IMR-90 (cell line): ENCODE measurements at places on chromosomes 4 and X. TPM values are rescaled to one million over a fixed set of nuclear protein-coding genes. Genes with fewer than 3 reads are reported as not detected.

CFP gene
- total RNA-seq = under 0.01 TPM in 2 replicates

GRCh38 chr4:33837043-33837838 lies 2407.1 kb downstream of the ARAP2 start:
- DNase-seq = peak; percentile 80

DNA sequence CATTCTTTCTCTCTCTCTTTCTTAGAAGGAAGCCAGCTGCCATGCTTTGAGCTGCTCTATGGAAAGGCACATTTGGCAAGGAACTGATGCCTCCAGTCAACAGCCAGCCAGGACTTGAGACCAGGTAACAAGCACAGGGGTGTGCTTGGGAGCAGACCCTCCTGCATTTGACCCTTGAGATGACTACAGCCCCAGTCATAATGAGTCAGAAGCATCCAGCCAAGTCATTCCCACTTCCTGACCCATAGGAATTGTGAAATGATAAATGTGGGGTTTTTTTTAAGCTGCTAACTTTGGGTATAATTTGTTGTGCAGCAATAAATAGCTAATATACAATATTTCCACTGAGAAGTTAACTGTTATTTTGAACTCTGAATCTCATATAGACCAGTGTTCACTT lies 446.9 kb downstream of the GRXCR1 start:
- peak; percentile 83 for DNase-seq

DNA sequence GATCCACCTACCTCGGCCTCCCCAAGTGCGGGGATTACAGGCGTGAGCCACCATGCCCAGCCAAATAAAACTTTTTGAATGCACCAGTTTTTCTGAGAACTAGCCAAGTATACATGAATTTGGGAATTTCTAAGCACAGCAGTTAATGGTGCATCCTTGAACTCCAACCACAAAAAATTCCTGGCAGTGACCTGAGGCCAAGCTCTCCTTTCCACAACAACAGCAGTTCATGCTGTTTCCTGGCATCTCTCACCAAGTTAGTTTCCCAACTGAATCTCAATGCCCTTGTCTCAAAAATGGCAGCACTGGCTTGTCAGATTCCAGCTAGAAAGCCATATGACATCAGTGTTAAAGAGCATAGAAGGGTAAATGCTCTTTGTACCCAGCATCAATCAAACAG lies 15.9 kb upstream of the XKRX start:
- DNase-seq = no peak
